Cortex of kidney (tissue), 1 donor: ENCODE measurements at places on chromosomes 5 and 9.

- DNase-seq: no peak
Observed at GRCh38 chr9:93673021-93673838, 96.8 kb downstream of the PHF2 start.

GRCh38 chr9:80020530-80020929 is 448.8 kb downstream of the TLE4 start:
- DNase-seq: no peak

- DNase-seq: no peak
Observed at GRCh38 chr9:69157751-69158466, 16.2 kb upstream of the TJP2 start.

DNA sequence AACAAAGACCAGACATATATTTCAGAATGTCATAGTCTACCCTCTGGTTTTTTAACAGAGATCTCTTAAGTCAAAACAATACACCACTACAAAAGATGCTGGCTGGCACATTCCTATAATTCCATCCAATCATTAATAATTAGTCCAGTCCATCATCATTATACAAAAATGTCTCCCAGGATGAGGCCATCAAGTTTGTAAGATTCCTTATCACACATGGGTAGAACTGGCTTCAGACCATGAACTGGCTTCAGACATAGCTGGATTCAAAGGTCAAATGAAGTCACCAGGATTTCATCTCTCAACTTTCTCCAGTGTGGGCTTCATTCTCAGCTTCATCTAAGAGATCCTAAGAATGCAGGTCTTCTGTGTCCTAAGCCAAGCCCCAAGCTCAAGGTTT is 147.1 kb downstream of the ENC1 start:
- DNase-seq: no peak

- no peak for DNase-seq
Observed at GRCh38 chr5:169749295-169749694, 112.2 kb downstream of the DOCK2 start.

- no peak for DNase-seq
Observed at GRCh38 chr5:79512471-79513307, 1.2 kb downstream of the HOMER1 start.

GRCh38 chr5:134994560-134995156 is 27.0 kb downstream of the CATSPER3 start:
- no peak for DNase-seq

GRCh38 chr5:9059920-9060691 is 485.8 kb downstream of the SEMA5A start:
- DNase-seq: no peak

GRCh38 chr9:71634752-71635151 is 133.6 kb downstream of the CEMIP2 start:
- no peak for DNase-seq

- no peak for DNase-seq
Observed at GRCh38 chr5:116452774-116453368, 121.8 kb downstream of the SEMA6A start.

- DNase-seq: no peak
Observed at GRCh38 chr9:12614488-12614887, 78.7 kb upstream of the TYRP1 start.

DNA sequence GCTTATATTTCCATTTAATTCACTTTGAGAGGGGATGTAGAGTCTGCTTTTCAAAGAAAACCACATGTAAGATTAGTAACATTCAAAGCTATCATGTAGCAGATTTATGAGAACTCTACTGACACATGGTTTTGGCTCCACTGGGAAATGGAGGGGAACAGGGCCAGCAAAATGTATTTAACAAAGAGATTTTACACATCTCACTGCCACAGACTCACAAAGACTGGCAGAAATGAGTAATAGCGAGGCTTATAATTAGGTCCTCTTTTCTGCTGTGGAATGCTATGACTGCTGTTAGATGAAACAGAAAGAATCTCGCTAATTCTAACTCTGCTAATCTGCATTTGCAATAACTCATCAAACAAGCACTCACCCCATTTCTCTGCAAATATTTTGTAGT is 4.5 kb downstream of the DAP start:
- DNase-seq: no peak

GRCh38 chr5:179164331-179165311 is 104.4 kb downstream of the ZNF354C start:
- no peak for DNase-seq

GRCh38 chr9:110898358-110898757 is 139.9 kb downstream of the LPAR1 start:
- DNase-seq: no peak

DNA sequence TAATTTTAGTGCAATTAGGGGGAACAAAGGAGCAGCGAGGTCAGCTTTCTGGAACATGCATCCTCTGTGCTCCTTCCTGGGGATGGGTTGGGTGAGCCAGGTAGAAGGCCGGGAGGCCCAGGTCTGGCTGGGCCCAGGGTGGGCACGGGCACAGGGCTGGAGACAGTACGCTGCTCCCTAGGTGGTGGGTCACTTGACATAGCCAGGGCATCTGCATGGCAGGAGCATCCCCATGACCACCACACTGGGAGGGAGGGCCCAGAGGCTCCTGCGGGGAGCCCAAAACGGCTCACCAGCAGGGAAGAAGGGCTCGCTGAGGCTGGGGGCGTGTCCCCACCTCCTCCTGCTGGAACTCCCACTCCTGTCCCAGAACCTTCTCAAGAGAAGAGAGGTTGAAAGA is 216.8 kb downstream of the NXNL2 start:
- no peak for DNase-seq

DNA sequence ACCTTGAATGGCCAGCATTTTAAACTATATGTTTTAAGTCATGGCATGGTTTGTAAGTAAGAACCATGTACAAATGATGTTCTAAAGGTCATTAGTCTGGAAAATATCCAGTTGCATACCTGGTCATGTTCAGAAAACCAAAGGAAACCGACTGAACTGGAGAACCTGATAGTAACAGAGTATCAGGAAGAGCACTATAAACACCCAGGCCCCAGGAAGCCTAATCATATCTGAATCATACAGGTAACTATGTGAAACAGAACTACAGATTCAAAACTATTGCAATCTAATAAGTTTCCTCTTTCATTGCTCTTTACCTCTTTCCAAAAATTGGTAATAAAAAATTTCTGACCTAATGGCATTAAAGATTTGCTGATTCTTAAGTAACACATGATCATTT is 500.3 kb downstream of the ARHGEF28 start:
- DNase-seq: no peak
